Cardiac fibroblast (primary cell): ENCODE measurements at places on chromosomes 16 and 17.

- DNase-seq: peak; percentile 71
Measured at GRCh38 chr16:57984443-57985203, 13.7 kb upstream of the CNGB1 start.

DNA sequence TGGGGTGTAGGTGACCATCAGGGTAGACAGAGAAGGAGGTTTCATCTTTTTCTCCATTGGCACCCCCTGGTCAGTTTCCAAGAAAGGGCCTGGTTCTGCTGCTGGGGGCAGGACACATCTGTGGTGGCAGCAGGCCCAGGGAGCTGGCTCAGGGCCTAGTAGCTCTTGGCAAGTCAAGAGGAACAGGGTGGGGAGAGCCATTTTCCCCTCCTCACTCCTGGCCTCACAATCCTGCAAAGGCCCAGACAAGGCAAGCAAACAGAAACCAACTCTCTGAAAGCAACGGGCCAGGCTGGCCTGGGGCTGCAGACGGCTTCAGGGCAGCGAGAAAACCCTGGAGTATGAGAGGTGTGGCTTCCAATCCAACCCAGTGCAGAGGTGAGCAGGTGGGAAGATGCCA lies 192.9 kb upstream of the DYNLRB2 start:
- peak; percentile 45 for DNase-seq

DNA sequence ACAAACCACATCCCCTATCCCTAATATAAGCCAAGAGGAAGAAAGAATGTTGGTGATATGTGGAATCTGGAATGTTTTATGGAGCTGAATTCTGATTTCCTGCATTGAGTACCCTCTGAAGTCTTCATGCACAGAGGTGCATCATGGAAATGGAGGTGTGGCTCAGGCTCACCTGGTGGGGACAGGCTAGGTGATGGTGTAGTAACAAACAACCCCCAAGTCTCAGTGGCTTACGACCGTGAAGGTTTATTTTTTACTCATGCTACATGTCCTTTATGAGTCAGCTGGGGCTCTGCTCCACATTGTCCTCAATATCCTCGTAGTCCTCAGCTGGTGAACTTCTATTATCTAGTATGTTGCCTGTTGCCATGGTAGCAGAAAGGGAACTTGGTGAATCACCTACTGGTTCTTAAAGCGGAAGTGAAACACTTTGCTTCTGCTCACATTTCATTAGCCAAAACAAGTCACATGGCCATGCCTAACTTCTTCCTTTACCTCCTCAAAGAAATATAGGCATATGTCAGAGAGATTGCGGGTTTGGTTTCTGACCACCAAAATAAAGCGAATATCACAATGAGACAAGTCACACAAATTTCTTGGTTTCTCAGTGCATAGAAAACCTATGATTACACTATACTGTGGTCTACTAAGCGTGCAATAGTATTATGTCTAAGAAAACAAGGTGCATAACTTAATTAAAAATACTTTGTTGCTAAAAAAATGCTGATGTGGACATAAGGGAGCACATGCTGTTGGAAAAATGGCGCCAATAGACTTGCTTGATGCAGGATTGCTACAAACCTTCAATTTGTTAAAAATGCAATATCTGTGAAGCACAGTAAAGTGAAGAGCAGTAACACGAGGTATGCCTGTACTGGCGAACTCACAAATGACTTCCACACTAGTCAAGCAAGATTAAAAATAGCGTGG lies at the start of gene PMFBP1:
Gene PMFBP1, minus strand, starts transcription at position 51 of the 930 bp plus-strand sequence. CDS start 947 bp downstream, outside the sequence.
- peak; percentile 87 for DNase-seq

- DNase-seq: peak; percentile 71
Measured at GRCh38 chr16:31072540-31073141, 1.4 kb downstream of the ZNF668 start.

DNA sequence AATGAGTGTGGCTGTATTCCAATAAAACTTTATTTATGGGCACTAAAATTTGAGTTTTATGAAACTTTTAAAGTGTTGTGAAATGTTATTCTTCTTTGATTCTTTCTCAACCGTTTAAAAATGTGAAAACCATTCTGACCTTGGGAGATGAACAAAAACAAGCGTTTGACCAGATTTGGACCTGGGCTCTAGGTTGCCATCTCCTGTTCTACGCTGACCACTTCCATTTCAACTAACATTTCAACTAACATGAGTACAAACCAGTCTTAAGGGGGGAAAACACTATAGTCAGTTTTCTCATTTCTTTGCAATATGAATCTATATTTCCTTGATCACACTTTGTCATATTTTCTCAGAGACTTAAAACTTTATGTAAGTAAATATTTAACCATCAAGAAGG lies 118.4 kb upstream of the IRX5 start:
- DNase-seq: peak; percentile 21

DNA sequence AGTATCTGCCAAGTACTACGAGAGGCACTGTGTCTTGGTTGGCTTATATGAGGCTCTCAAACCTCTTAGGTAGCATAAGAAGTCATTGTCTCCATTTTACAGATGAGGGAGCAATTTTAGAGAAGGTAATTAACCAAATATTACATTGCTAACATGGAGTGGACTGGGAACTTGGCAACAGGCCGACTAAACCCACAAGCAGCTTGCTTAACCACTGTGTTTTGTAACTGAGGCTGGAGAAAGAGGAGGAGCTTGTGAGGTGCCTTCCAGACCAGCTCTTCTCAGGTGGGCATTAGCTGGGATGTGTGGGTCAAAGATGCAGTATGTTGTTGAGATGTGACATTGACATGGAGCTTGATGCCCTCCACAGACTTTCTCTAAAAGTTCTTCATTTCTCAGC lies 835.6 kb upstream of the RBFOX1 start:
- no peak for DNase-seq

GRCh38 chr17:70089513-70090148 lies 14.6 kb downstream of the KCNJ16 start:
- DNase-seq: no peak

DNA sequence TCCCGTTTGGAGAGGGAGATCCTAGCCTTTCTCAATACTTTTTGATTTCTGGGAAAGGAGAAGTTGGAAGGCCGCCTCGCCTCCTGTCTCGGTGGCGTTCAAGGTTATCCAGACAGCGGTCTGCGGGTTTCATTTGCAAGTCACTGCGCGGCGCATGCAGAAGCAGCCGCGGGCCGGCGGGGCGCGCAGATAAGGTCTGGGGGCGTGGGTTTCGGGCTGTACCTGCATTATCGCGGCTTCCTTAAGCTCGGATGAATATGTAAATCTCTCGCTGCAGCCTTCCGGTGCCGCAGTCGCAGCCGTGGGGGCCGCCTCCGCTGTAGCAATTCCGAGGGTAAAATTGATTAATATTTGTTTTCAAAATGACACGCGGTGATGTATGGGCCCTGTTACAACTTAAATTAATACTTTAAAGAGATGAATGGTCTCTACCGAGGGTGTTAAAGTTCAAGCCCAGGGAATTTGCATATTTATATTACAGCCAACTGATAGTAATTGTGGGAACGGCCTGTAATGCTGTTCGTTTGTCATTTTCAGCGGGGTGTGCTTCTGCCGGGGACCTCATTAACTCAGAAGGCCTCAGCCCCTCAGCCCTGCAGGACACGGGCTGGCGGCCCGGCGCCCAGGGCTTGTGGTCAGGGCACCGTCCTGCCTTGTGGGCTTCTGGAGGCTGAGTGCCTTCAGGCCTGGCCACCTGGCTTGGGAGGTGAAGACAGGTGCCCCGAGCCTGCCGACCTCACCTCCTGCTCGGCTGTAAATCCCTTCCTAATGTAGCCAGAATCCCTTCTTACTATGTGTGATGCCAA lies 99.4 kb downstream of the CYLD start:
- DNase-seq: no peak

- no peak for DNase-seq
Measured at GRCh38 chr17:57785022-57785421, 39.9 kb upstream of the CCDC182 start.

GRCh38 chr17:17535957-17536356 lies 39.8 kb upstream of the RASD1 start:
- peak; percentile 42 for DNase-seq
